T-cell (primary cell): ENCODE measurements at places on chromosomes 7 and 10.

DNA sequence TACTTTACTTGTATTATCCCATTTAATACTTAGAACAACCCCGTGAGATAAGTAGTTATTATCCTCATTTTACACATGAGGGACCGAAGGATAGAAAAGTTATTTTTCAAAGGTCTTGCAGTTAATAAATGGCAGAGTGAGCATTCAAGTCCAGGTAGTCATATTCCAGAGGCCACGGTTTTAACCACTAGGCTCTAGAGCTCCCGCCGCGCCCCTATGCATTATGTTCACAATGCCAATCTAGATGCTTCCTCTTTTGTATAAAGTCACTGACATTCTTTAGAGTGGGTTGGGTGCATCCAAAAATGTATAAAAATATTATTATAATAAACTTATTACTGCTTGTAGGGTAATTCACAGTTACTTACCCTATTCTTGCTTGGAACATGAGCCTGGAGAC is 11.4 kb upstream of the CFAP69 start:
- no peak for DNase-seq

GRCh38 chr10:46006219-46006618 is 24.2 kb downstream of the NCOA4 start:
- no peak for DNase-seq

DNA sequence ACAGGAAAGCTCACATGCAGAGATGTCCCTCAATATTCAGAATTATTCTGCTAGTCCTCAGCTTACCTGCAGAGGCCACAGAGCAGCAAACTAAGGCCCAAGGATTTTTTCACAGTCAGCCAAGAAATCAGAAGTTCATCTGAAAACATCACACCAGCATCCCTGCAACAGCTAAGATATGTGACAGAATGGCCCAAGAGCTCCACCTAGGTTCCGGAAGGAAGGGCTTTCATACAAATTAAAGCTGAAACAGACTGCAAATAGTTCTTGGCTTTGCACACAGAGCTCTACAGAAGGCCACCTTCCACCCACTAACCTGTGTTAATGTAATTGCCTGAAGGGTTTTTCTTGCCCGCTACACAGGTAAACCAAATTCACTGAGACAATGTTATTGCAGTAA is 438.8 kb upstream of the C7orf33 start:
- no peak for DNase-seq

DNA sequence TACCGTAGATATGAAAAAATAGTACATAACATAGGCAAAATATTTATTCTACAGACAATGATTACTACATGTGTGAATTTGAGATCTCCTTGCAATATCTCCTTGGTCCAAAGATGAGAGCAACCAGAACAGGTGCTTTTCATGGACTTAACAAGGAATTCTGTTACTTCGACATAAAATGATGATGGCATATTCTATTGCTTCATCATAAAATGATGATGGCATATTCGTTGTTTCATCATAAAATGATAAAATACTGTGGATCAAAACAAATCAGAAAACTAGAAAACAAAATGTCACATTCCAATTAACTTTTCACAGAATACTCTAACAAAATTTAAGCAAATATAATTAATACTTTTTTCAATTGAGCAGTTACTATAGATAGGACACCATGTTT is 4.8 kb downstream of the OSBPL3 start:
- DNase-seq = no peak

DNA sequence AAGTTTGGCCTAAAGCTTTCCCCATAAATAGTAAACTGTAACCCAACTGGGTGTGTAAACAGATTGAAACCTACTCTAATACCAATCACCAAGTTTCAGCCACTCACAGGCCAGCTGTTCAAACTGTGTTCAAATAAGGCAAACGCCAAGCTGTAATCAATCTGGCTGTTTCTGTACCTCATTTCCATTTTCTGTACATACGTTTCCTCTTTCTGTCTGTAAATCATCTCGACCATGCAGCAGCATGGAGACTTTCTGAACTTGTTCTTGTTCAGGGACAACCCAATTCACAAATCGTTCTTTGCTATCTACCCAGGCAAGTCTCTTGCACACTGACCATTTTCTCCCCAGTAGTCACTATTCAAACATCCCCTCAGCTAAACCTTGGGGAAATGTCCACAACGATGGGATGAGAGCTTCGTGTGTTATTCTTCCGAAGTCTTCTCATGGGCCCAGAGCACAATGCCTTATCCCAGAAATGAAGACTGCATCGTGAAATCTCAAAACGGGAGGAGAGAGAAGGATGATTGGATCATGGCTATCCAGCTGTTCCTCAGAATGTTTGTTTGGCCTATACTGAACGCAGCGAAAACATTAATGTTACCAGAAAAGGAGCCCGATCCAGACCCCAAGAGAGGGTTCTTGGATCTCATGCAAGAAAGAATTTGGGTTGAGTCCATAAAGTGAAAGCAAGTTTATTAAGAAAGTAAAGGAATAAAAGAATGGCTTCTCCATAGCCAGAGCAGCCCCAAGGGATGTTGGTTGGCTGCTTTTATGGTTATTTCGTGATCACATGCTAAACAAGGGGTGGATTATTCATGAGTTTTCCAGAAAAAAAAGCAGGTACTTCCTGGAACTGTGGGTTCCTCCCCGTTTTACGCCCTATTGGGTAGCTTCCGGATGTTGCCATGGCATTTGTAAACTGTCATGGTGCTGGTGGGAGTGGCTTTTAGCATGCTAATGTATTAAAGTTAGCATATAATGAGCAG is 86.2 kb downstream of the SLC16A9 start:
- DNase-seq = no peak

- DNase-seq = no peak
Observed at GRCh38 chr7:134388336-134389019, 70.4 kb downstream of the AKR1B1 start.

DNA sequence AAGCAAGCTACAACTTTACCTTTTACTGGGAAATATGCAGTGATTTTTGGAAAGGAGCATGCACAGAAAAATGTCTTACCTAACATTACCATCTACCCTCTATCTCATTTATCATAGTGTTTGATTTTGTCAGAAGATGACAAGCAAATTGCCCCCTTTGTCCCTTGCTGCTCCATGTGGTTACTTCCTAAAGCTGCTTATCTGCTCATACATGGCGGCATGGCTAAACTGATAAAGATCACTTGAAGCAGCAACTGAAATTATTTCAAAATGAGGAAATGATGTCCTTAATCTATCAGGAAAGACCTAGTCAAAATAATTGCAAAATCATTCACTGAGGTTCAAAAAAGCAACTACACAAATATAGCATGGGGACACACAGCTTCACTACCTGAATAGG is 1198.5 kb upstream of the SORCS1 start:
- no peak for DNase-seq

GRCh38 chr7:22551768-22552513 is 52.0 kb upstream of the STEAP1B start:
- DNase-seq = no peak

DNA sequence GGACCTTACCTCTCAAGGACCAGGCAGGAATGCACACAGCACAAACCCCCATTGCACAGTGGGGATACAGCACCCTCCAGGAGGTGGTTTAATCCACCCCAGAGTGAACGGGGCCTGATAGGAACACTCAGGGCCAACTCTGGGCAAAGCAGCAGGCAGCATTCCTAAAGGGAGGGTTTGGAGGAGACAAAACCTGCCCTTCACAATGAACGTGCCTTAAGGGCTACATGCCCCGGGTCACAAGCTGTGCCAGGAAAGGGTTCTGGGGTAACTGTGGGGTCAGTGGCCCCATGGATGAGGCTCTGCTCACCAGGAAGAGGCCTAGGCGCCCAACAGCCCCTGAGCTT is 1.1 kb downstream of the GPRIN2 start:
- no peak for DNase-seq

GRCh38 chr10:33674491-33674890 is 340.0 kb upstream of the NRP1 start:
- no peak for DNase-seq

- DNase-seq = no peak
Observed at GRCh38 chr7:29314148-29314547, 119.6 kb downstream of the CHN2 start.

GRCh38 chr10:132371641-132372081 is 25.3 kb upstream of the PWWP2B start:
- DNase-seq = no peak

- no peak for DNase-seq
Observed at GRCh38 chr7:14069961-14070360, 80.5 kb upstream of the ETV1 start.

GRCh38 chr7:138483531-138483930 is 23.5 kb downstream of the TRIM24 start:
- DNase-seq = no peak

GRCh38 chr10:4120096-4120853 is 335.3 kb upstream of the KLF6 start:
- no peak for DNase-seq

- no peak for DNase-seq
Observed at GRCh38 chr7:130070861-130071622, 708 bp downstream of the KLHDC10 start.

- no peak for DNase-seq
Observed at GRCh38 chr7:101240226-101241014, 2.8 kb upstream of the CLDN15 start.

DNA sequence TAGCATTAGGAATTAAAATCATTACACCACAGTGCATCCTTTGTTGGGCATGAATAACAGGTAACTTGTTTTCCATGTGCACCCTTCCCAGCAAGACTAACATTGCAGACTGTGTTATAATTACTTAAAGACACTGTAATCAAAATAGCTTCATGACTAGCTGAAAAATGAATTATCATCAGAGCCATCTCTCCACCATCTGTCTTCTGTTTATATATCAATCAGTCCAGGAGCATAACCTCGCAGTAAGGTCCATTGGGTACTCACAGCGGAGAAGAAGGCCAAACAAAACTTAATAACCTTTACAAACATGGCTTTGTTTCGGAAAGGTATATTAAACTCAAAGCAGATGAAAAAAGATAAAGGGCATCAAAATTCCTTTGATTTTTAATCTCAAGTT is 90.6 kb downstream of the ODAD2 start:
- no peak for DNase-seq

DNA sequence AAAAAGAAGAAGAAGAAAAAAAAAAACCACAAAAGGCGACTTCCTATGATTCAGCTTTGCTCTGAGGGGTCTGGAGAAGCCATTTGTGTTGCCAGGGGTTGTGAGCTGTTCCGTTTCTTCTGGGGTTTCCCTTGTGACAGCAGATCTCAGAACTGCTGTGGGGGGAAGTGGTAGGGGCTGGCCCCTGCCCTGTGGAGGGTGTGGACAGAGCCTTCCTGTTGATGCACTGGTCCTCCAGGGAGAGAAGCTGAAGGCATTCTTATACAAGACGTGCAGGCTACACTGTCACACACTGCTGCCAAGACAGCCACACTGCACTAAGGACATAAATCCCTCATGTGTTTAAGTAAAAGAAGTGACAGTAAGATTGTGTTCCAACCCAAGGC is 17.3 kb upstream of the CSGALNACT2 start:
- peak; percentile 47 for DNase-seq

- no peak for DNase-seq
Observed at GRCh38 chr7:124649397-124650014, 116.1 kb downstream of the GPR37 start.

- no peak for DNase-seq
Observed at GRCh38 chr10:12729885-12730284, 271.6 kb downstream of the CCDC3 start.

GRCh38 chr10:95445223-95445836 is 115.8 kb downstream of the SORBS1 start:
- no peak for DNase-seq

DNA sequence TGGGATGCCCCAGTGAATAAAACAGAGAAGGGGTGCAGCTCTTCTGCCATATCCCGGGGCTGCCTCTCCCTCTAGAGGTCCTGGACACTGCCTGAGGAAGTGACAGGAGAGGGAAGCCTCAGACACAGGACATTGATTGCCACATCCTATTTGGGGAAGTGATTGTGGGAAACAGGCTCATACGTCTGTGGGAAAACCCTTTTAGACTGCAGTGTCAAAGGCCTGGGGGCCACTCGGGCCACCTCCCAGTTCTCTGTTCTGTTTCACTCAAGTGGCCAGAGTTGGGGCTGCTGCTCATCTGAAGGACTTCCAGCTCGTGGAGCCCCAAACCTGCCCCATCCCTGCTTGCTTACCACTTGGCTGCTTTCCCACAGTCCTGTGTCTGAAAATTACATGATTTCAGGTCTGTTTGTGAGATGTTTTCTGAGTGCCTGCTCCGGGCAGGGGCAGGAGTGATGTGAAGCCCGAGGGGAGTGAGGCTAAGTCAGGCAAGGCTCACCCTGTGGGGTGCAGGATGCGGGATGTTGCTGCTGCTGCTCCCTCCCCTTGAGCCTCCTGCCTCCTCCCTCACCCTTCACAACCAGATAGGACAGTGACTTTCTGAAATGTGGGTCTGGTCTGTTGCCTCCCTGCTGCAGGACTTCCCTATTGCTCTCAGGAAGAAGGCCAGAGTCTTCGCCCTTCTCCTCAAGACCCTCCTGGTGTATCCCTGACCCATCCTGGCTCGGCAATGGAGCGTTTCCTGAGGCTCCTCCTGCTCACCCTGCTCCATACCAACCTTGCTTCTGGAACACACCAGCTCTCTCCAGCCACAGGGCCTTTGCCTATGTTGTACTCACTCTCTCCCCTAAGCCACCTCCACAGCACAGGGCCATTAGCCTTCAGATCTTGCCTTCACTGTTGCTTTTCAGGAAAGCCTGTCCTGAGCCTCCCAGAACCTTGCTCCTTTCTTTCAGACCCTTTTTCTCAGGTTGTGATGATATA is 58.4 kb downstream of the NEURL1 start:
- DNase-seq = no peak

DNA sequence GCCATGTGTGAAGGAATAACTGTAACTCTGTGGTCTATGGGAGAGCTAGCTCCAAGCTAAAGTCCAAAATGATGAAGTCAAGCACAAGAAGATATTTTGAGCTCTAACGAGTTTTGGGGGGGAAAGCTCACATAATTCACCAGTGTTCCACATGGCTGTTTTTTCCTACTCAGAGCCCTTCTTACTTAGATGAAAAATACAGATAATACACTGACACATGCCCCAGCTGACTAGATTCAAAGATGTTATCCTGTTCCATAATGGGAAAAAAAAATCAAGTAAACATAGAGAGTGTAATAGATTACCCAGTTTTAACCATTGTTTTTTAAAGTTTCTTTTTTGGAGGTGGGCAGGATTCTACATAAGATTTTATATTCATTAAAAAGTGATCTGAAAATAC is 86.6 kb downstream of the PRLHR start:
- no peak for DNase-seq

DNA sequence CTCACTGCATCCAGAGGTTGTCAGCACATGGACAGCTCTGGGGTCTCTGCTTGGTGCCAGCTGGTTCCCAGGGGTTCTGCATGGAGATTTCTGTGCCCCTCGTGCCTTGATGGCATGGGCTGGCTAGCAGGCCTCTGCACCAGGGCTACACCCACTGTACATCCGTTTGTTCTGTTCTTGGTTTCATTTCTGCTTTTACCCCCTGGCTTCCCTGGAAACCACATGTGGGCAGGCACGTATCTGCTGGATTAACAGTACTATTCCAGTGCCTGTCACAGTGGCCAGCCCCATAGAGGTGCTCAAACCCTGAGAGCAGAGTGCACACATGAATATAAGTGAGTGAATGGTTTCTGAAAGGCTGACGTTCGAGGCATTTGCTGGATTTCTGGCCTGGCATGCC is 207.2 kb upstream of the GPR26 start:
- no peak for DNase-seq
